Globus pallidus (tissue), 1 donor: ENCODE measurements at places on chromosomes 6 and 20.

DNA sequence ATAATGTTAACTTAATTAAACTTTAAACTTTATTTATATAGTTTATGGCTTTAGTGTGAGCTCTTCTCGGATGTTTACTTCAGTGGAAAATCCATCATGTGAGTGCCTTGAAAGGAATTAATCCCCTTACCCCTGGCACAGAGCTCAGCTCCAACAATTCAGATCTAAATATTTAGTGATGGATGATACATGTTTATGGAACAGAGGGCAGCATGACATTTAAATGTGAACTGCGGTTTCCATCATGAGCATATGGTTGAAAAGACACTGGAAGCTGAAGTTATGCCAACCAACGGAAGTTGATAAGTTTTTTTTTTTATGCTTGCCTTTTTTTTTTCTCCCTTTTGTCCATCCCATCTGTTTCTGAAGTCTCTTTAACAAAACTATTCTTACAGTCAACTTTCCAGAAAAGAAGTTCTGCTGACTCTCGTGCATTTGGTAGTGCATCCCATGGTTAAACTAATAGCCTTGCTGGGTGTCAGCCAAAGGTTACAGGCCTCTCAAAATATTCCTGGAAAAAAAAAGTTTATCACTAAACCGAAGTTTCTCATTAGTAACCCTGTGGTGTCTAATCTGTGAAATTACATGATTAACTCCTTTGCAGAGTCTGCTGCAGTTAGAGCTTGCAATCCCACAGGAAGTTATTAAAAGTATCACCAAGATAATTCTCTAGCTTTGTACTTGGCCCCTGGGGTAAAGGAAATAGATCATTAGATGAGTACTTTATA is 243.9 kb upstream of the TCF21 start:
- DNase-seq: no peak

- no peak for DNase-seq
These were observed 77.5 kb downstream of the ATXN1 start for GRCh38 chr6:16683641-16684194.

DNA sequence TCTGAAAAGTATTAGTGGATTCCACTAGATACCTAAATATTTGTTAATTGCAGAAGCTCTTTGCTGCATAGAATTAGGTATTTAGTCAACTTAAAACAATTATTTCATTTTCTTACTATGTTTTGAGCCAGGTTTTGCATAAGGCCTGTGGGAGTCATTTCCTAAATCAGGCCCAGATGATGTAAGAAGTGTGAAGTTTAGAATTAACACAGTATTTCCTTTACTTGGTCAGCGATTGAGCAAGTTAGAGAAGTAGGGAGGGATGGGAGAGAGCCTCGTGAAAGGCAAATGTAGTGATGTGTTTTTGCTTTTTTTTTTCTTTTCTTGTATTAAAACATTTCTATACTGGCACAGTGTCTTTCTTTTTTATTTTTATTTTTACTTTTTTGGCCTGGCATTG is 711.1 kb downstream of the HDGFL1 start:
- DNase-seq: no peak

DNA sequence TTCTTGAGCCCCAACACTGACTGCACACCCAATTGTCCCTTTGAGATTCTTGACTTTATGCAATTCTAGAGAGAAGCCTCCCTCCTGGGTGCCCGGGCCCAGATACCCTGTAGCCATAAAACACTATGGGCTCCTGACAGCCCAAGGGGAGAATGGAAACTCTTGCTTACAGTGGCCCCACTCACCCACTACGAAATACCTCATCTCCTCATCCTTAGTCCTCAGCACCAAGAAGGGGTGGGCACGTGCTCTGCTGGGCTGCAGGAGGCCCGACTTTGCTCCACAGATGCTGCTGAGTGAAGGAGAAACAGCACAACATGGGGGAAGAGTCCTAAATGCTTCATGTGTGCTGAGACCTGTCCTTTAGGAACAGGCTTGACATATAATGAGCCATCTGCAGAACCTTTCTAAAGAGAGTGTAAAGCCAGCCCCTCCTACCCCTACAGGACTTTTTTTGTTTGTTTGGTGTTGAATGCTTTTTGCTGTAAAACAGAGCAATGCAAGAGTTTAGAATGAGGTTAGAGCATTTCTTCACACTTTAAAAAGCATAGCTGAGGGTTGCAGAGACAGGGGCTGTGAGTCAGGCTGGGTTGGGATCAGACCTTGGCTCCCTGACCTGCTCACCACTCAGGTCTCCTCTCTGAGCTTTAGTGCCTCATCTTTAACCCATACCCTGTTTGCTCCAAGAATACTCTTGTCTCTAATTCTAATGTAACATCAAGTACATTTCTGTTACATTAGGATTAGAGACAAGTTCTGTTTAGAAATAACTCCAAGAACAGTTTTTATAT is 17.6 kb upstream of the SIRPG start:
- DNase-seq: no peak

DNA sequence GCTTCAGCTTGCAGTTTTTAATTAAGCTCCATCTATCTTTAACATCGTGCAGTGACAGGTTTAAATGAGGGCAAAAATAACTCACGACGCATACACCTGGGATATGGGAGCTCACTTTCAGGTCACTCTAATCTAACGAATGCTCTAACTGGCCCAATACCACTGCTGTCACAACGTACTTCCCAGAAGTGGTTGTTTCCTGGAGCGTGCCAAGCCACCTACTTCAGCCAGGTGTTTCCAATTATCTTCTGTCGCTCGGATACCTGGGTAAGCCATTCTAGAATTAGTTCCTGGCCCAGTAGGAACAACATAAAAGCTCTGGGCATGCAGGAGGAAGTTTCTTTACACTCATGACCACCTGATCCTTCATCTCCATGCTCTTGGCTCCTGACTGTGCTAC is 147.4 kb downstream of the FOXC1 start:
- DNase-seq: no peak

DNA sequence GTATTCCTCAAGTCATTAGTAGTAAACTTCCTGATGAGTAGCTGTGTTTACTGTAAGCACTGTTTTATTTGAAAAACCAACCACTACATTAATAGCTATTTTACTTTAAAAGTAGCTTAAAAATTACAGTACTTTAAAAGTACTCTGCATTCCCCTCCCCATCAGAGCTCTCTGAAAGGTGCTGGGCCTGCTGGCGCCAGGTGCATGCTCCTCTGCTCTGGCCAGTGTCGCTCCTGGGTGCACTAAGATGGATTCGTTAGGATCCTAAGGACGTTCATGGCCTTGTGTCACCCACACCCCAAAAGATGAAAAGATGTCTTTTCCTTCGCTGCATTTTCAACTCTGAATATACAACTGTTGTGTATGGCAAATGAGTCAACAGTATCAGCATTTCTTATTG is 43.9 kb upstream of the KIF25 start:
- no peak for DNase-seq

GRCh38 chr6:104813552-104813951 is 46.2 kb downstream of the HACE1 start:
- no peak for DNase-seq

GRCh38 chr6:138571585-138572166 is 72.4 kb upstream of the NHSL1 start:
- DNase-seq: no peak

DNA sequence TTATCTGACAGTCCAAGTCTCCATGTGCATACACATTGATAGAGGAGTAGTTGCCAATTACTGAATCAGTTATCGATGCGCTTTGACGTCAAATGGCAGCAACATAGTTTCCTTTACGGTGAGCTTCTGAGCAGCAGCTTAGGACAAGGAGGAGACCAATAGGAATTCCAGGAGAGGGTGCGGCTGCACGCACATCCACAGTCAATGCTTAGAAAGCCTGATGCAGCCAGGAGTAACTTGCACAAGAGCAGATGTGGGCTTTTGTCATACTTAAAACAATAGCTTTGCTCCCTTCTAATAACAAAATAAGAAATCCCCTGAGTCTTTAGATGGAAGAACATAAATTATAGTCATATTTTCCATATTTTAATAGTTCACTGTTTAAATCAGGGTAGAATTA is 442.1 kb downstream of the BCKDHB start:
- DNase-seq: no peak

DNA sequence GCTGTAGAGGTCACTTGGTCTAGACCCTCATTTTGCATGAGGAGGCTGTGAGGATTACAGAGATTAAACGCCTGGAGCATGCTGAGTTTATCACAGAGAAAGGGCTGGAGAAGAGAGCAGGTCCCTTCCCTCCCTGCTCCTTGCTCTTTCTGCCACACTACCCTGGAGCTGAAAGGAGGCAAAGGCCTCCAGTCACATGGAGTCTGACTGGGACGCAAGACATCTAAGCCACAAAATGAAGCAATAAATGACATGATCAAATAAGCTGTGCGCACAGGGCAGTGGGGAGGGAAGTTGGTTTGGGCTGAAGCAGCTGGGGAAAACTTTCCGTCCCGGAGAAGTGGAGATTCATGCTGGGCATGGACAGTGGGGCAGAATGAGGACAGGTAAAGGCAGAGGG is 33.3 kb downstream of the ATXN1 start:
- no peak for DNase-seq

GRCh38 chr20:62772619-62772989 is 23.7 kb upstream of the MRGBP start:
- DNase-seq: no peak

GRCh38 chr6:143110996-143111395 is 50.3 kb downstream of the AIG1 start:
- no peak for DNase-seq

DNA sequence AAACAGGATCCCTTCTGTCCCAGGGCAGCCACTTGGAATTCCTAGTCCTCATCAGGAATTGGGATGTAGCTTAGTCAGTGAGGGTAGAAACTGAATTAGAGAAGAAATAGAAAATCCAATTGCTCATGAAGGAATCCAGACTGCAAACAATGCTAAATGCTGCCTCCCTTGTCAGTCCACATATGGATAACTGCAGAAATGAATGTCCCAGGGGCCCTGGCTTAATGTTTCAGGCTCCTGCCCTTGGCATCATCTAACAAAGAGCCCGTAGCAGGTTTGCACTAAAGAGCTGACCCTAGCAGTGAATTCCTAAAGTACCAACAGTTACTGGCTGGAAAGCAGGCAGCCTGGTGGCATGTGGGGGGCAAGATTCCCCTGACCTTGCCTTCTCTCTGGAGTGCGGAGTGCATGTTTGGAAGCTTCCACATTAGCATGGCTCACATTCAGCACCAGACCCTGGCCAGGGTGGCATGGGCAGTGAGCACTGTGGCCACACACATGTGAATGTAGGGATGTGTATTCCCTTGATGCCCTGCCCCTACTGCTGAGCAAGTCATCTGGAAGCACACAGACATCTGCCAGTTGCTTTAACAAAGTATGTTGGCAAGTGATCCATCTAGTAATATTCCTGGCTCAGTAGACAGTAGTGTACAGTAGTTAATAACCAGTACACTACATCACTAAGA is 394.5 kb downstream of the CDC5L start:
- no peak for DNase-seq

DNA sequence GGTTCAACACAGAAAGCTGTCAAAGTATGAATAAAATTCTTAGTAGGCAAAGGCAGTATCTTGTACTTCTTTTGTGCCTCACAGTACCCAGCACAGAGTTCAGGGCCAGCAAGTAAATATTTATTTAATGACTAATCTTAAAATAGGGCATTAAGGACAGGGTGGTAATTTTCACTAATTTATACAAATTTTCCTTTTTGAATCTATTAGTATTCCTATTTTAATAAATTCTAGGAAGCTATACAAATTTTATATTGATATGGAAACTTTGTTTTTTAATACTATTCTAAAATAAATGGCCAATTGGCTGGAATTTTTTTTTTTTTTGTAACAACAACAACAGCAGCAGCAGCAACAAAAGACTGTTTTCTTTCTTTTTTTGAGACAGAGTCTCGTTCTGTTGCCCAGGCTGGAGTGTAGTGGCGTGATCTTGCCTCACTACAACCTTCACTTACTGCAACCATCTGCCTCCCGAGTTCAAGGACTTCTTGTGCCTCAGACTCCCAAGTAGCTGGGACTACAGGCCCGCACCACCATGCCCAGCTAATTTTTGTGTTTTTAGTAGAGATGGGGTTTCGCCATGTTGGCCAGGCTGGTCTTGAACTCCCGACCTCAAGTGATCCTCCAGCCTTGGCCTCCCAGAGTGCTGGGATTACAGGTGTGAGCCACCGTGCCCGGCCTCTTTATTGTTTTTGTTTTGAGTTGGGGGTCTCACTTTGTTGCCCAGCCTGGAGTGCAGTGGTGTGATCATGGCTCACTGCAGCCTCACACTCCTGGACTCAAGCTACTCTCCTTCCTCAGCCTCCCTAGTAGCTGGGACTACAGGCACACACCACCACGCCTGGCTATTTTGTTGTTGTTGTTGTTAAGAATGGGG is 85.2 kb downstream of the FKBP5 start:
- no peak for DNase-seq

DNA sequence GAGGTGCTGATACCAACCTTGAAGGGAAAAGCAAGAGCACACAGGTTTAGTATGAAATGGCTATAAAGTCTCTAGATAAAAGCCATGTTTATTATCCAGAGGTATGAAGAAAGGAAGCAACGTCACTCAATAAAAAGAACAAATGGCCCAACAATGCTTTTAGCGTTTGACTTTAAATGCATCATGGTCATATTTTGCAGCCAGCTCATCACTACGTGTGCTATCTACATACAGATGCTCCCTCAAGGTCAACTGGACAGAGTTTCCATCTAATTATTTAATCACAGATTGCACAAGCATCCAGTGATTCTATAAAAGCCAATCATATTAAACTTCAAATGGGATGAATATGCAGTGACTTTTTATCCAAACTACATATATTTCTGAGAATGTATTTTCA is 127.6 kb upstream of the SYNDIG1 start:
- DNase-seq: no peak

- DNase-seq: no peak
These were observed 9.6 kb upstream of the NRM start for GRCh38 chr6:30700340-30700739.

GRCh38 chr6:102026649-102027048 is 633.1 kb downstream of the GRIK2 start:
- no peak for DNase-seq

- no peak for DNase-seq
These were observed 295.6 kb downstream of the MAFB start for GRCh38 chr20:40393197-40394079.

GRCh38 chr6:94401311-94401710 is 982.0 kb upstream of the EPHA7 start:
- DNase-seq: peak; percentile 78

DNA sequence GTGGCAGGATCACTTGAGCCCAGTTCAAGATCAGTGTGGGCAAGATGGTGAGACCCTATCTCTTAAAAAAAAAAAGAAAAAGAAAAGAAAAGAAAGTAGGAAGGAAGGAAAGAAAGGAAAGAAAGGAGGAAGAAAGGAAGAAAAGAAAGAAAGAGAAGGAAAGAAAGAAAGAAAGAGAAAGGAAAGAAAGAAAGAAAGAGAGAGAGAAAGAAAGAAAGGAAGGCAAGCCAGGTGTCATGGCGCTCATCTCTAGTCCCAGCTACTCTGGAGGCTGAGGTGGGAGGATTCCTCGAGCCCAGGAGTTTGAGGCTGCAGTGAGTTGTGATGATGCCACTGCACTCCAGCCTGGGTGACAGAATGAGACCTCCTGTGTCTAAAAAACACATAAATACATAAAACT is 11.5 kb upstream of the SRC start:
- DNase-seq: no peak

DNA sequence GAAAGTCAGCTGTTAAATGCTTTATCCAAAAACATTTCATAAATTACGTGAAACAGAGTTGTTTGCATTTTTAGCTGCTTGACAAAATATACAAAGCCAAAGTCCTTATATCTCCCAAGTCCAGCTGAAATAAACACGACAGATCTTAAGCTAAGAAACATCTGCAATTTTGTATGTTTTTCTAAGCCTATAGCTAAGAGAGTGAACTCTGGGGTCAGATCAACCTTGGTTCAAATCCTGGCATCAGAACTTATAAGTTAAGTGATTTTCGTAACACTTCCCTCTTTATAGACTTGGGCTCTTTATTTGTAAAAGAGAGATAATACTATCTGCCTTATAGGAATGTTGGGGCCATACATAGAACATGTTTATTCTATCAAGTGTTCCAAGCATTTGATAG is 176.7 kb downstream of the PTPRK start:
- DNase-seq: no peak
